ENCODE measurements at places on chromosomes 2 and 18.
A peak's percentile ranks its signal among the peaks of the same experiment; 100 is the strongest.

DNA sequence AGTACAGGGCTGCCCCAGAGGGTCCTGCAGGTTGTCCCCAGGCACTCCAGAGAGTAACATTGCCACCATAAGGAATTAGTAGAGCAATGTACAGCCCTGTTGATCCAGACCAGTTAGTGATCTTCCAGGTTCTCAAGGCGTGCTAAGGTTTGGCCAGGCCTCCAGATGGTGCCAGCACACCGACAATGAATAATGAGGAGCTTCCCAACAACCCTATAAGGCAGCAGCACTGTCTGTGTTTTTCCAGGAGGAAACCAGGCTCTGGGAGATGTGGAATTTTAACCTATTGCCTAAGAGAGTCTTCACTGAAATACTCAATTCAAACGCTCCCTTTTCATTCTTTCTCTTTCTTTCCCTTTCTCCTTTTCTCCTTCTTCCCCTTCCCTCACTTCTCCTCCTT, 122.1 kb downstream of the MGAT5 start:
- DNase-seq: peak; percentile 52

DNA sequence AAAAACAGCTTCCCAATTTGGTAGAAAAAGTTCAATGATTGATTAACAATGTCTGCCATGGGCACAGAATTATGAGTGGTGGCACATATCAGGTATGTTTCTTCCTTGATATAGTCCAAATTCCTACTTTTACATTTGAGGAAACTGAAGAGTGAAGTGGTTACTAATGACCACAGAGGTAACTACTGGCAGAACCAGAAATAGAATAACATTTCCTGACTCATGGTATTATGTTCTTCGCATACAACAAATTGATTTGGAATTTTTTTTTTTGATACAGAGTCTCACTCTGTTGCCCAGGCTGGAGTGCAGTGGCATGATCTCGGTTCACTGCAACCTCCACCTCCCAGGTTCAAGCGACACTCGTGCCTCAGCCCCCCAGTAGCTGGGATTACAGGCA, 6.0 kb upstream of the NFE2L2 start:
- no peak for DNase-seq

DNA sequence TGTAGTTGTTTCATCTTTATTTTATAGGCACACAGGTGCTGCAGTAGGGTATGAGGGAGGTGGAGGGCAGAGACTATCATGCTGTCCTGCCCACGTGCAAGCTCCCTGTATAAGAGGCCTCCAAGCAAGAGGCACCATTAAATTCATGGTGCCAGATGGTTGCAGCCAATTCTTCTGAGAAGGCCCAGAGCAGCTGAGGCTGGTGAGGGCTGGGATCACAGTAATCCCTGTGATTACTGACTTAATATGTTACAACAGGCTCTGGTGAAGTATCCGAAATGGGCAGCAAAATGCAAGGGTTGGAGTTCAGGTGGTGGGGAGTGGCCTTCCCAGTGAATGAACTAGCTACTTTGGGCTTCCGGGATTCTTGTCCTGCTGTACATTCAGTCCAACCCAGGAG, 191.9 kb upstream of the SMAD2 start:
- DNase-seq: no peak

GRCh38 chr2:31579996-31580320, 780 bp downstream of the SRD5A2 start:
- no peak for DNase-seq

DNA sequence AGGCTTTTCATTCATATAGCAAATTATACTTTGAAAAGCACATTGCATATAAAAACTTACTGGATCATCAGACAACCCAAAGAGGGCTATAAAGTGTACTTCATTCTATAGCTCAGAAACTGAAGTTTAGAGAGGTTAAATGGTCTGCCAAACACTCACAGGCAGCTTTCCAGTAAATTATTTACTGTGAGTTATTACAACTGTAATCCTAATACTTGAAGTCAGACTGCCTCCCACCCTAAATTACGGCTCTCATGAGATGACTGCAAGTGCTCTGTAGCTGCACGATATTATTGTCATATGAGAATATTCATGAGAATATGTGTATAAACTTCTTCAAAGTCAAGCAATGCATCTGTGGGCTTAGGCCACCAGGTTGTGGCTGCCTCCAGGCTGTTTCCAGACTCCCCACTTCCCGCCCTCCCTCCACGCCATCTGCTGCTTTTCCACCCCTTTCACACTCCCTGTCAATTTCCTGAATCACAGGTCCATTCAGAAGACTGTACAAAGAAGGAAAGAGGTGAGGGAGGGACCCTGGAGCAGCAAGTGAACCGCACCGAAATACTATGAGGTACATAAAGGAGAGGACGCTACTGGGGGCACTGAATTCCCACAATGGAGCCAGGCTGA, 111.1 kb upstream of the SPOPL start:
- DNase-seq: no peak

DNA sequence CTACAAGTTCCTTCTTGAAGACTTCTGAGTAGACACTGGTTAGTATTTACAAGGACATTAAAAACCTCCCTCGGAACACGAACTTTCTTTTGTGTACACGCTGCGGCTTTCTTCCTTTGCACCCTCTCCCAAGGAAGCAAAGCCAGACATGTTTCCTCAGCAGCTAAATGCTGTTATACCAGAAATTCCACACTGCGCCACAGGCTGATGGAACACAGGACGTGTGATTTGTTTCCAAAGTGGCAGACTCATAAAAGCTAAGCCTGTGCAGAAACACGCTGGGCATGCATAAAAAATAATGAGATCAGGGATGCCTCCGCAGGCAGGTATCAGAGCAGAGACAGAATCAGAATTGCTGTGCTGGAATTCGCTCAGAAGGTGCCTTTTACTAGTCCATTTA, 73.0 kb upstream of the RGPD5 start:
- DNase-seq: no peak

GRCh38 chr18:9057646-9058045, 44.9 kb upstream of the NDUFV2 start:
- no peak for DNase-seq

DNA sequence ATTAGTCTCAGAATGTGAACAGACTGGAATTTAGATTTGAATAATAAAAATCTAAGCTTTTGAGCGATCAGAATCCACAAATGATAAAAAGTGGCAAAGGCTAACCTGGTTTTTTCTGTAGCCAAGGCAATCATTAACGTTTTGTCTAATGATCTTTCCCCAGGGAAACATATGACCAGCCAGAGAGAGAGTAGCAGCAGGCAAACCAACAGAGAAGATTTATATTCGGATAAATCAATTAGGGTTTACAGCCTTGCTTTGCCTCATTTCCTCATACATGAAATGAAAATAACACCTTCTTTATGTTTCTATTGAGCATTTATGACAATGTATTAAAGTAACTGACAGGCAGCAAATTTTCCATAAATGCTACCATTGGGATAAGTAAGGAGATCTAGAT, 14.5 kb downstream of the TIA1 start:
- no peak for DNase-seq

- DNase-seq: no peak
Measured at GRCh38 chr2:149595056-149595963, 7.7 kb upstream of the MMADHC start.

DNA sequence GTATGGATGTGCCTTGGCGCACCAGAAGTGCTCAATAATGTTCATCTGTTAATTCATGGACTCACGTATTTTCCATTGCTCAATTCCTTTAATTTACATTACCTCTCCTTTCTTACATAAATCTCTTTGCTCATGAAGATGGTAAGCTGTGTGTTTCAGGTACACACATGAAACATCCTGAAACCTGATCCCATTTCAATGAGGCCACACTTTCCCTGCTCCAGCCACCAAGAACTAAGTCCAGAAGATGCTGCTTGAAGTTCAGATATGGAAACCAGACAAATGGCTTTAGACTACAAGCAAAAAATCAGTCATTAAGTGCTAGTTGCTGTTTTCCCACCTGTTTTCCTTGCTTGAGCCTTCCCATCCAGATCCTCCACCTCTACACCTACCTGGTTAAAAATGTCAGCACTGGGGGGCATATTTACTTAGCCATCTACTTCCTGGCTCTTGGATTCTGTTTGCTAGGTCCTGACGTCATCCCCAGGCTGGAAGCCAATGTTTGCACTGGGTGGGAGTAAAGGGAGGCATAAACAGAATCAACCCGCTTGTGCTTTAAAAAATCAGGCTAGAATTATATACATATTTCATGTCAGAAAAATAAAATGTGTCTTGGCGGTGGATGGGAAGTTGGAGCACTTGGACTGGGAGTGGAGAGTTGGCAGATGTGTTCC, 309.7 kb downstream of the OSR1 start:
- no peak for DNase-seq

DNA sequence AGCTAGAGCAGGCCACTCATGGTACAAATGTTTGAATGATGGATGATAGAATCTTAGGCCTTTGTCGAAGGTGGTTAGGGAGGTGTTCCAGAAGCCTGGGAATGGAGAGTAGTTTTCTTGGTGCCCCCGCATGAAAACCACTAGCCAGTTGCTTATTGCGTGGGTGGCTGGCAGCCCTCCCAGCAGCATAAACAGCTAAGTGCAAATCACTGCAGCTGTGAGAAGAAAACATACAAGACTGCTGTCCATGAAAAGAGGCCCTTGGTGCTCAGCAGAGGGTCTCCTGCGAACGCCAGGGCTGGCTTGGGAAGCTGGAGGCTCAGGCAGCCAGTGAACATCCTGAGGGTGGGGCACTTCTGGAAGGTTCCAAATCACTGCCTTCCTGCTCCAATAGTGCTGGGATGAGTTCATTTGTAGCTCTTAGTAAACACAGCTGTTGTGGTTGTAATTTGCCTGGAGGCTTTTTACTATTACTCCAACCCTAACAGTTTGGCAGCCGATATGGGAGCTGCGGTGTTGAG, 118.8 kb downstream of the MGAT5 start:
- DNase-seq: peak; percentile 32

DNA sequence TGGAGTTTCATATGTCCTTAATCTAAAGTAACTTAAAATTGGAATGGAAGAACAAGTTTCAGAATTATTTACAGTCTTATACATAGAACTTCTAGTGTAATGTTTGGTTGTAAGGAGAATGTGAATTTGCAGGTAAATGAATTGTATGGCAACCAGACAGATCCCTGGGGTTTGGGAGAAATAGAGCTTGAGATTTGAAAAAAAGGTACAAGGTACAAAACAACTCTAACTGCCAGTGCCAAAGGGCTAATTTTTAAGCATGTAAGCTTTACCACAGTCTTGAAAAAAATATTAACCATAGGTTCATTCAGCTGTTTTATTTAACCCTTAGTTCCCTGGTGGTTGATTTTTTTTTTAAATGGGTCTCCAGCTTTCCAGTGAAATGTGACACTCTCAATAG, 103.3 kb downstream of the ICA1L start:
- DNase-seq: no peak

DNA sequence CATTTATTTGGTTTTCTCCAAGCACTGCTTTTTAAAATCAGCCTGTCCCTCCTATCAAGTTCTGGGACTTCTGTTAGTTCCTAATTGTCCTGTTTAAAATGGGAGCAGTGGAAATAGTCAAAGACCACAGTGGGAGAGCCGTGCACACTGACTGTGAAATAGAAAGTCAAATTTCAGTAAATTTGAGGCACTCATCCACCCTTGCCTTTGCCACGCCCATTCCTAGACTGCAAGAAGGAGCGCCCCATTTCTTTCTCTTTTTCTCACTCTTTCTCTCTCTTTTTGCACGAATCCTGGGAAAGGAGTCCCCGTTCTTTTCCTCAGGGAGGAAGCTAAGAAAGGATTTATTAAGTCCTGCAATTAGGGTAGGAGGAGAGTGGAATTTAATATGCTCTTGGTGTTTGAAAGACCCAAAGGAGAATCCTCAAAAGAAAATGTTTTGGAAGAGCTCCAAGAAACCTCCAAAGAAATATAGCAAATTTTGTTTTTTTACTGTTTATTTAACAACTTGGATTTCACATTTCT, 7.5 kb downstream of the COL6A3 start:
- no peak for DNase-seq

GRCh38 chr2:235619544-235619943, 125.7 kb downstream of the AGAP1 start:
- no peak for DNase-seq

DNA sequence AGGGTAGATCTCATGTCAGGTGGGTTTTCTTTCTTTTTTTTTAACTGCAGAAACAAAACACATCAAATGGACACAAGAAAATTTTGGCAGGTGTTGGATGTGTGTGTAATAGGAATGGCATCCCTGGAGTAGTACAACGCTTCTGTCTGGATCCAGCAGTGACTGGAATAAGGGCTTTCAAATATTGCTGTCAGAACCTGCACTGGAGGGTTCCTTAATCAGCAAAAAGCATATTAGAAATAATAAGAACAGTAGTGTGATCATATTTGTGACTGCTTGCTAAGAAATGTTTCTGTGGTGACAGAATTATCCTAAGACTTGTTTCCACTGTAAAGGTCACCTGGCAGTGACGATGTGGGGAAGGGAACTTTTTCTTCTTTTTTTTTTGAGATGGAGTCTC, 30.8 kb downstream of the CREG2 start:
- DNase-seq: no peak

GRCh38 chr18:69469444-69469919, 68.8 kb downstream of the DOK6 start:
- DNase-seq: no peak

GRCh38 chr2:188119112-188119838, 172.4 kb upstream of the GULP1 start:
- DNase-seq: no peak

DNA sequence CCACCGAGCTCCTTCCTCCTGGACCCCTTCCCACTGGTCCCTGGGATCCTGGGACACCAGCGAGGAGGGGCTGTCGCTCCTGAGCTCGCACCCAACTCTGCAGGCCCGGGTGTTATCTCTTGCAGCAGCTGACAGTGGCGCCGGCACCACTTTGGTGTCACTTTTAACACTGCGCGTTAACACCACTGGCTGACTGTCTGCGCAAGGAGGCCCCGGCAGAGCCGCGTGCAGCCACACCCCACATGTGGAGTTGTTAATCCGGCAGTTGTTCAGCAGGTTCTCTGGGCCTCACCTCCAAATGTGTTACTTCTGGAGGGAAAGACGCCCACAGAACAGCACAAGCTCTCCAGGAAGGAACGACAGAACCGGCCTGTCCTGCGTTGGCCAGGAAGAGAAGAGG, 155.0 kb upstream of the GLI2 start:
- DNase-seq: no peak

DNA sequence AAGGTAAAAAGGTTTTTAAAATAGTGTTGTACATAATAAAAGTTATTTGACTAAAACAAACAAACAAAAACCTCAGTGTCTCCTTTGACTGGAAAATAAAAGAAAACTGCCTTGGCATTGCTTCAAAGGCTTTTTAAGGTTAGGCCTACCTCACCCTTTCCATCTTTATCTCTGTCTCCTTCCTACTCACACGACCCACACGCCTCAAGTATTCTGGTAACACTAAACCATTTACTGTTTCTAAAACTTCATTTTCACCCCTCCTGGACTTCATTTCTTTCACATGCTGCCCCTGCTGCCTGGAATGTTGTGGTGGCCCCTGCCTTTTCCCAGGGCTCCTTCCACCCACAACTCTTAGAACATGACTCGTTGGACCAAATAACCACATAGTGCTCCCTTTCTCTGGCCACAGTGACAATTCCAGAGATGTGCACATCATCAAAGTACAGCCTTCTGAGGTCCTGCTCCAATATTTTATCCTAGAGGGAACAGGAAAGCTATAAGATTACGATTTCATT, 54.0 kb downstream of the ERBB4 start:
- DNase-seq: no peak

- no peak for DNase-seq
Measured at GRCh38 chr2:236946871-236947270, 138.8 kb upstream of the COPS8 start.

- no peak for DNase-seq
Measured at GRCh38 chr2:26566081-26566375, 75.1 kb downstream of the CIB4 start.
